ENCODE measurements at places on chromosomes 3 and 15. TPM values are rescaled to one million over a fixed set of nuclear protein-coding genes. Genes with fewer than 3 reads are reported as not detected.

BNIP2 gene
- polyA plus RNA-seq = 54.3 TPM

CPEB1 gene
- 0.41 TPM for polyA plus RNA-seq

ZIC4 gene
- polyA plus RNA-seq = 3.8 TPM

- DNase-seq = no peak
Measured at GRCh38 chr3:162780313-162780712, 1283.7 kb downstream of the OTOL1 start.

GRCh38 chr15:60264088-60264487 is 133.7 kb downstream of the ANXA2 start:
- DNase-seq = no peak

Data from hindlimb muscle (tissue), 1 donor.